ELR (cell line): ENCODE measurements at places on chromosomes 6 and 20.

DNA sequence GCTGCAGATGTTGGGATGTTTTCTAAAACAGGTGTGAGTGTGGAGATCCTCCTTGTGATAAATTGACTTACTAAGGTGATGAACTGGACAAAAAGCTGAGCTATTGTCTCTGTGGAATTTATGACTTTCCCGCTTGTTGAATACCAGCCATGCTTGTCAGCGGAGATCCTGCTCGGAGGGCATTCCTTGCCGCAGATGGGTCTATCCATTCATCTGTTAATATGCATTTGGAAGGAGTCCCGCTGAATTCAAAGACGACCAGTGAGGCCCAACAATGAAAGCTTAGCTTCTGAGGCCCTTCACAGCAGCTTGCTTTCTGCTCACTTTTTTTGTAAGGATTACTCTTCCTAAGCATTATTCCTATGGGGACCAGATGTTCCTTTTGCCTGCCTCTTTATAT, 124.9 kb downstream of the TIAM2 start:
- peak; percentile 50 for DNase-seq

DNA sequence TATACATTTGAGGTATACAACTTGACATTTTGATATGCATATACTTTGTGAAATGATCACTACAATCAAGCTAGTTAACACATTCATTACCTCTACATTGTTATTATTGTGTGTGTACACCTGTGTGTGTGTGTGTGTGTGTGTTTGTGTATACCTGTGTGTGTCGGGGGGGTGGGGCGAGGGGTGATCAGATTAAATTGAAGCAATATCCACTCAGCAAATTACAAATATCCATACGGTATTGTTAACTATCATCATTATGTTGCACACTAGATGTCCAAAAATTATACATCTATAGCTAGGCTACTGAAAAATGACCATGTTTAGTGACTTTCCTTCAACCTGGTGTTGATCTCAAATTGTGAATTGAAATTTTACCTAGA, 1.8 kb downstream of the RHAG start:
- no peak for DNase-seq

- DNase-seq = no peak
Observed at GRCh38 chr6:20058912-20059311, 153.4 kb downstream of the MBOAT1 start.

GRCh38 chr6:133837801-133838349, 51.0 kb upstream of the TCF21 start:
- peak; percentile 25 for DNase-seq

GRCh38 chr6:16129623-16130401, 926 bp downstream of the MYLIP start:
- DNase-seq = peak; percentile 14

DNA sequence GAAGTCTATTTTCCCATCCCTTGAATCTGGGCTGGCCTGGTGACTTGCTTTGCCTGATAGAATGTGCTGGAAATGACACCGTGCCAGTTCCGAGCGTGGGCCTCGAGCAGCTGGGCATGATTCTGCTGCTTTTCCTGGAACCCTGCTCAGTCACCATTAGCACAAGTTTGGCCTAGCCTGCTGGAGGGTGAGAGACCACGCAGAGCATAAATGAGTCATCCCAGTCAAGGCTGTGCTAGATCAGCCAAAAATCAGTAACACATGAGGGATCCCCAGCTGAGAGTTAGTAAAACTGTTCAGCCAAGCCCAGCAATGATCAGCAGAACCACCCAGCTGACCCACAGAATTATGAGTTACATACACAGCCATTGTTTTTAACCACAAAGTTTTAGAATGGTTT, 74.8 kb upstream of the TOP1 start:
- peak; percentile 24 for DNase-seq

- no peak for DNase-seq
Observed at GRCh38 chr6:849075-849506, 156.2 kb upstream of the EXOC2 start.

DNA sequence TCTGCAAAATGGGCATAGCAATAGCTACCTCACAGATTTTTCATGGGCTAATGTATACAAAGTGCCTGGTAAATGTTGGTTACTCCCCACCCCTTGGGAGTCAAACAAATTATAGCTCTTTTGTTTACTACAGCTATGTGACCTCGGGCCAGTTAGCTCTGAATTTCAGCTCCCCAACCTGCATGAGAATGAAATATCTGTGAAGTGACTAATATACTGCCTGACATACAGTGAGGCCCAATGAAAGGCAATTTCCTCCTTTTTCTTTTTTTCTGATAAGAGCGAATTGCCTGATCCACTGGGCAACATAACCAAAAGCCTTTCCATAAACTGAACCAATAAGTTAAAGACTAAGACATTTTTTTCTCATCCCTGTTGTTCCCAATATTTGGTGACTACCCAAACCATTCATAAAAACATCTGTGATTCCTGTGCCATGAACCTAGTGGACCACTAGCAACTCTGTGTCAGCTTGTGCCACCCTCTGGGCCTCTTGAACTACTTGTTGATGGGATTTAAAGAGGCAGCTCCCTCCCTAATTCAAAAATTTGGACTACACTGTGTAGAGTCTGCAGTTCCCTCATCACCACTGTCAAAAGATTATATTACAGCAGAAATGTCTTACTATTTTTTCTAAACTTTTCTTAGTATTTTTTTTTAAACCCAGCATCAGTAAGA, 91.9 kb upstream of the TMEM30A start:
- DNase-seq = peak; percentile 83

- DNase-seq = peak; percentile 17
Observed at GRCh38 chr6:96853083-96853482, 15.8 kb upstream of the GPR63 start.

- DNase-seq = no peak
Observed at GRCh38 chr6:139666284-139666683, 291.8 kb upstream of the CITED2 start.

GRCh38 chr6:87623248-87623647, 33.3 kb downstream of the ORC3 start:
- no peak for DNase-seq

DNA sequence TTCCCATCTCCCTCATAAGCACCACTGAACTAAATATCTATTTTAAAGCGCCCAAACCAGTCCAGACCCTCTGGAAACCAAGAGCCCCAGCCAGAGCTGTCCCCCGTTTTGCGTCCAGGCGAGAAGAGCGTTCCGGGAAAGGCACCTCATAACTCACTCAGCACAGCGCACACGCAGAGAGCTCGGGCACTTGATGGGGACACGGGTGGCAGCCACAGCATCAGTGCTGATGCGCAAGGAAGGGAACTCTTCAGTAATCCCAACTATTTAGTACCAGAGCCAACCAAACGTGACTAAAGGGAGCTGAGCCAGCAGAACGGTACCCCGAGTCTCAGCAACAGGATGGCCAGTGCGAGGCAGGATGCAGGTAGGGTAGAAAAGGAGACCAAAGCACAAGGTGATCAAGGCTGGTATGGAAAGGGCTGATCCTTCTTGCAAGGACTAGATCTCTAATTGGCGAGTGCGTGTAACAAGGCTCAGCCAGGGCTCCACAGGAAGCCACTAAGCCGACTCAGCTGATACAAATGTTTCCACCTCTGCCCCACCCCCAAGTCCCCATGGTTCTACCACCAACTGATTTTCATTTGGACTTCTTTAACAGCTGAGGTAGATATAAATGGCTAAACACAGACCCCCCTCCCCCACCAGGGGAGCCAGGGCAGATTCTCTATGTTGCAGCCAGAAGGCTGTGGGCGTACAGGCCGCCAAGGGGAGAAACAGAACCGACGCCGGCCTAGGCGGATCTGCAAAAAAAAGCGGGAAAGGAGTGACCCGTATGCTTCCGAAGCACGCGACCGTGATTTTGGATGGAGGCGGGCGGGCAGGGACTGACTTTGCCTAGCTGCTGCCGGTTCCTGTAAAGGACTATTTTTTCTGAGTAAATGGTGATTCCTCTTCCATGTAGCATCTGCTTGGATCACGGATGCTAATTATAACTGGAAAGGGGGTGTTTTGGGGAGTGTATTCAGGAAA, 183.5 kb upstream of the COL21A1 start:
- no peak for DNase-seq

DNA sequence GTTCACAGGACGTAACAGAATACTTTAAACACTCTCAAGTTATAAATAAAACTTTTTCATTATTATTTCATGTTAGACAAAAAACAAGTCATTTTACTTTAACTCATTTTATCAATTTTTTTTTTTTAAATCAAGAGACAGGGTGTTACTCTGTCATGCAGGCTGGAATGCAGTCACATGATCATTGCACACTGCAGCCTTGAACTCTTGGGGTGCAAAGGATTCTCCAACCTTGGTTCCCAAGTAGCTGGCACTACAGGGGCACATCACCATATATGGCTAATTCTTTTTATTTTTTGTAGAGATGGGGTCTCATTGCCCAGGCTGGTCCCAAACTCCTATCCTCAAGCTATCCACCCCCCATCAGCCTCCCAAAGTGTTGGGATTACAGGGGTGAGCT, 14.2 kb downstream of the PLN start:
- no peak for DNase-seq
